ENCODE measurements at places on chromosomes 1 and 21.

- DNase-seq = no peak
Observed at GRCh38 chr1:3814771-3815561, 18.7 kb upstream of the LRRC47 start.

- no peak for DNase-seq
Observed at GRCh38 chr1:77100875-77101274, 118.4 kb downstream of the PIGK start.

GRCh38 chr1:95537176-95537575 lies 303.2 kb downstream of the RWDD3 start:
- DNase-seq = no peak

DNA sequence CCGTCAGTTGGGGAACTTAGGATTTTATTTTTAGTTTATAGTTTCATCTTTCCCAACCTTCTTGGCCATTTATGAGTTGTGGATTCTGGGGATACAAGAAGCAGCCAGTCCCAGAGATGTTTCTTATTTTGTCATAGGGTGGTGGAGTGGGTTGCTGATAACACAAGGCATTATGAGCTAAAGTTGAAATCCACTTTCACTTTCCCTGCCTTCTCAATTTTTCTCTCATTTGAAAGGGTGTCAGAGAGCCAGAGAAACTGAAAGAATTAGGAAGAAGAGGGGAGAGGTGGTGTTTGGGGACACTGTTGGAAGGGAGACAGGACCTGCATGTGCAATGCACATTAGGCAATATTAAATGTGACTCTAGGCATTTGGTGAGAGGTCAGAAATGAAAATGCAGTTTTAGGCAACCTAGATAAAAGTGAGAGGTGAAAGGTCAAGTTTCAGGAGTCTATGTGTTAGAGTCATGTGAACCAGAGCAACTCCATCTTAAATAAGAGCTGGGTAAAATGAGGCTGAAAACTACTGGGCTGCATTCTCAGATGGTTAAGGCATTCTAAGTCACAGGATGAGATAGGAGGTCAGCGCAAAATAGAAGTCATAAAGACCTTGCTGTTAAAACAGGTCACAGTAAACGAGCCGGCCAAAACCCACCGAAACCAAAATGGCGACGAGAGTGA lies 71.1 kb upstream of the F3 start:
- no peak for DNase-seq

- DNase-seq = no peak
Observed at GRCh38 chr1:3683992-3684391, 31.7 kb downstream of the TP73 start.

- DNase-seq = no peak
Observed at GRCh38 chr1:204413170-204413535, 1.5 kb upstream of the PPP1R15B start.

DNA sequence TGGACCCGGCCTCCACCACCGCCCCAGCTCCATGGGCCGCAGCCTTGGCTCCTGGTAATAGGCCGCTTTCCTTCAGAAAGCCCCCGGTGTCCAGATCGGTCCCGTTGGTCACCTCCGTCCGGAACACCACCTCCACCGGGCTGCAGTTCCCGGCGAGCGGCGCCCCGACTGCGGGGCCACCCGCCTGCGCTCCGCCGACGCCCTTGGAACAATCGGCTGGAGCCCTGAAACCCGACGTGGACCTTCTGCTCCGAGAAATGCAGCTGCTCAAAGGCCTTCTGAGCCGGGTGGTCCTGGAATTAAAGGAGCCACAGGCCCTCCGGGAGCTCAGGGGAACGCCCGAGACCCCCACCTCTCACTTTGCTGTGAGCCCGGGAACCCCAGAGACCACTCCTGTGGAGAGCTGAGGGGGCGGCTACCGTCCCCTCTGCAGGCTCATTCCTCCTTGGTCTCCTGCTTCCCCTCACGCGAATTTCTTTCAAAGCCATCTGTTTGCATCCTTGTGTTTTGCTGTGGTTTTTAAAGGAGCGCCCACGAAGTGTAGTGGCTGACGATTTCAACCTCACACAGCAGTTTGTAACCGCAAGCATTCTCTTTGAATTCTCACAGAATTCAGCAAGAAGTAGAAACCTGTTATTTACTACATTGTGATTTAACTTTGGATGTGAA lies 6.0 kb downstream of the FCRLB start:
- DNase-seq = no peak

DNA sequence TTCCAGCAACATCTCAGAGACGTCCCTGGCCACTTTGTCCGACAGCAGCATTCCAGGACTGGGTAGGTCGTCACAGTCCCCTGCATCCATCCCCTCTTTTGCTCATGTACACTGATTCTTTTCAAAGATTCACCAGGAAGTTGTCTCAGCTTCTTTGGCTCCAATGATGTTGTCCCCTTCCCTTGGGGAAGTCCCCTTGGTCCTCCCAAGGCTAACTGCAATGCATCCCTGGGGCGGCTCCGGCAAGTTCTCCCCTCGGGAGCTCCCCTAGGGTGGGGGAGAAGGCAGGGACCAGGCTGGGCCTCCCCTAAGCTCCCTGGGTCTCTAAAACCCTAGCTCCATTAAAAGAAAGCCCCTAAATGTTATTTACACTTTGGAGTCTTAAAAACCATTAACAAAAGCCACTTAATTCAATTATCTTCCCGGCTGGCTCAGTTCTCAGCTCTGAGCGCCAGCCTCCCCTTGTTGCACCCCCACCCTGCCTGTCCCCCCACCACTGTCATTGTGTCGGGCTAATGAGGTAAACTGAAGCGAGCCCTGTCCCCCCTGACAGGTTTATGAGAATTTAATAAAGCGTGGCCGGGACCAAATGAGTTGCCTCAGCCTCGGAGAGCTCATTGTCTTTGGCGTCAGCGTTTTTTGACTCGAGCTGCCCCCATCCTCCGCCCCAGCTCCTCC lies 25.3 kb downstream of the KNCN start:
- DNase-seq = no peak

- DNase-seq = no peak
Observed at GRCh38 chr1:199322278-199322677, 683.4 kb downstream of the PTPRC start.

GRCh38 chr1:224732377-224733026 lies 116.4 kb downstream of the CNIH3 start:
- DNase-seq = no peak

GRCh38 chr1:232611834-232612233 lies 18.1 kb downstream of the SIPA1L2 start:
- DNase-seq = no peak

GRCh38 chr21:44365967-44366585 lies 12.7 kb downstream of the TRPM2 start:
- no peak for DNase-seq

GRCh38 chr21:15870819-15871218 lies 141.0 kb downstream of the USP25 start:
- DNase-seq = no peak

GRCh38 chr1:214658785-214659184 lies 55.8 kb downstream of the CENPF start:
- peak; percentile 26 for DNase-seq

GRCh38 chr1:65773391-65774123 lies 19.1 kb upstream of the PDE4B start:
- no peak for DNase-seq

DNA sequence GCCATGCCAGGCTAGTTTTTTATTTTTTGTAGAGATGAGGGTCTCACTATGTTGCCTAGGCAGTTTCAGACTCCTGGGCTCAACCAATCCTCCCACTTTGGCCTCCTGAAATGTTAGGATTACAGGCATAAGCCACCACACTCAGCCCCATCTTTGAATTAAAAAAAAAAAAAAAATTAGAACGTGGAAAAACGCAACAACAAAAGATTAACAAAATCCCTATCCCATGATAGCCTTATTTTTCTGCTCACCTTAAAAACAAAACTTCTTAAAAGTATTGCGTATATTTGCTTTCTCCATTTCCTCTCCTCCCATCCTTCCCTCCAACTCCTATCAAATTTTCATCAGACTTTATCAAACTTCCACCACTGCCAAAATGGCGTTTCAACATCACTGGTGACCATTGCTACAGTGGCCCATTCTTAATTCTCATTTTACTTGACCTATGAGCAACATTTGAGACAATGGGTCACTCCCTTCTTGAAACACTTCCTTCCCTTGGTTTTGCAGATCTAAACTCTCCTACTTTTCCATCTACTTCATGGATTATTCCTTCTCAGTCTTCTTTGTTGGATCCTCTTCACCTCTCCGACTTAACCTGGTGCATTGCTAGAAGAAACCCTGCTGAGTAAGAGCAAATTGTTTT lies 579 bp upstream of the ZNF684 start:
- no peak for DNase-seq

DNA sequence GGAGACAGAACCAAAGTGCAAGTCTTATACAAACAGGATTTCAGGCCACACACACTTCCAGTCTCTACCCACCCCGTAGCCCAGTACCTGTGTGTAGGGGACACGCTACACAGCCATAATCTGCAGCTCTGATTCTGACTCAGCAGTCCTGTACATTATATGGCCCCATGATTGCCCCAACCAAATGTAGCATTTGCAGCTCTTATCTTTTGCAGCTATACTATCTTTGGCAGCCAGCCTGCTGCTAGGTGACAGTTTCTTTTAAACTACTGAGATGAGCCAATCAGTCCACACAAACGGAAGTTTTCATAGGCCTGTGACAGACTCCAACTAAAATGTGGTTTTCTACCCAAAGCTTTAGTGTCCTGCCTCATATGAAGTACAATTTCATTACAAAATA lies 259.6 kb upstream of the ST6GALNAC5 start:
- no peak for DNase-seq

- peak; percentile 78 for DNase-seq
Observed at GRCh38 chr1:1122078-1122811, 6.4 kb upstream of the C1orf159 start.

DNA sequence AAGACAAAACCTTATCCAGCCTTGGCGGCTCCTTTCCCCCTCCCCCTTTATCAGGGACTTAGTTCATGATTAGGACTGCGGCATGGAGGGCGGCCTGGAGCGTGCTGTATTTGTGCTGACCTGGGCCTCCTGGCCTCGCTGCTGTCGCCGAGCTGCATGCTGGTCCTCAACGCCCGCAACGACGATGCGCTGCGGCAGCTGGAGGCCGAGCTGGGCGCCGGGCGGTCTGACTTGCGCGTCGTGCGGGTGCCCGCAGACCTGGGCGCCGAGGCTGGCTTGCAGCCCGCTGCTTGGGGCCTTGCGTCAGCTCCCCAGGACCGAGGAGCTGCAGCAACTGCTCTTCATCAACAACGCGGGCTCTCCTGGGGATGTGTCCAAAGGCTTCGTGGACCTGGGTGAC lies 70.9 kb downstream of the TM2D1 start:
- no peak for DNase-seq

DNA sequence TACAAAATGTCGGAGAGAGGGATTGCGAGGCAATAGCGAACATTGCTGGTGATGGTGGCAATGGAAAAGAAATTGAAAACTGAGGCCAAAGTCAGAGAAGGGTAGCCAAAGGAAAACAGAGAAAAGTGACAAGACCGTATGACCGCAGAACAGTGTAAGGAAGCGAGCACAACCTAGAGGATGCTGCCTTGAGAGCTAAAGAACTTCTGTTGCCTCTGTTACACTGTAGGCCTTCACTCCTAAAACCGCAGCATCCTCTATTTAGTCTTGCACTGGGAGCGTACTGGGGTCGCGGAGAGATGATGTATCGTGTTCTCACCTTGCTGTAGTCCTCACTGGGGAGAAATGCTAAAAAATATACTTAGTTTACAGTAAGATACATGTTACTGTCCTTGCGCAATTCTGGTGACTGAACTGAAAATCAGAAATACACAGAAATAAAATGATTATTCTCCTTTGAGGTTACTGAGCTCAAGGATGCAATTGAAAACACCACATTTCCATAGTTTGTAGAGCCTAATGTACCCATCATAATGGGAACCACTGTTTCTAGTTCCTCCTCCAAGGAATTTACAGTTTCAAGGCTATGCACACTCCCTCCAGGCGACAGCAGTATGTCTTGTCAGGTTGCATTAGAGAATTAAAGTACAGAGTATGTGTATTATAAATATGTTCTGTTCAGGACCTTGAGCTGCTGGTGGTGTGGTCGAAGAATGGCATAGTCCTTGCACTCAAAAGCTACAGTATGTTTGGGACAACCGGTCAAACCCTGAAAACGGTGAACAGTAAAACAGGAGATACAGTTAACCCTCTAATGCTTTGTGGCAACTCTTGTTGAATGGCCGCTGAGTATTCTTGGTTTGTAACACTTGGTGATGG lies 1.3 kb downstream of the NEK7 start:
- no peak for DNase-seq

DNA sequence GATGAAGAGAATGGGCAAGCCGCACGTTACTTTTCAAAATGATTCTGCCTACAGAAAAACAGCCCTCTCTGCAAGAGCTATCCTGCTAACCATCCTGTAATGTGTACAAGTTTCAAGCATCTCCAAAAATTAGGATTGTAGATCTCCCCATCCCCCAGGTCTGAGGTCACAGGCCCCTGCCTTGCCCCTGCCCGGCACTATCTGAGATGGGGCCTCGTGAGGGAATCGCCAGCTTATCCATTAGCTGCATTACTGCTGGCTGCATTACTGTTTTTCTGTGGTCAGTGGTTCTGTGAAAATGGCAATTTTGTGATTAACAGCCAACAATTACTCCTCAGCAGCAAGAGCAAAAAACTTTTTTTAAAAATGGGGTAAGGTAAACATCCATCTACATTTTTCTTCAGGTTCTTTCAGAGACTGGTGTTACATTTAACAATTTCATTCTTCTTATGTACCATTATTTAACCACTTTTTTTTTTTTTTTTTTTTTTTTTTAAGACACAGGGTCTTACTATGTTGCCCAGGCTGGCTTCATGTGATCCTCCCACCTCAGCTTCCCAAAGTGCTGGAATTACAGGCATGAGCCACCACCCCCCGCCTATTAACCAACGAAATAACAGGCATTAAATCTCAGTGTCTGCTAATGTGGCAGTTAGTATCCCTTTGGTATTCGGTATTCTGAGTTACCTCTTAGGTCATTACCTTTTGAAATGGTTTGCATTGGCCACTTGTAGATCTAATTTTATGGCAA lies 83.8 kb downstream of the MRPL37 start:
- DNase-seq = no peak

DNA sequence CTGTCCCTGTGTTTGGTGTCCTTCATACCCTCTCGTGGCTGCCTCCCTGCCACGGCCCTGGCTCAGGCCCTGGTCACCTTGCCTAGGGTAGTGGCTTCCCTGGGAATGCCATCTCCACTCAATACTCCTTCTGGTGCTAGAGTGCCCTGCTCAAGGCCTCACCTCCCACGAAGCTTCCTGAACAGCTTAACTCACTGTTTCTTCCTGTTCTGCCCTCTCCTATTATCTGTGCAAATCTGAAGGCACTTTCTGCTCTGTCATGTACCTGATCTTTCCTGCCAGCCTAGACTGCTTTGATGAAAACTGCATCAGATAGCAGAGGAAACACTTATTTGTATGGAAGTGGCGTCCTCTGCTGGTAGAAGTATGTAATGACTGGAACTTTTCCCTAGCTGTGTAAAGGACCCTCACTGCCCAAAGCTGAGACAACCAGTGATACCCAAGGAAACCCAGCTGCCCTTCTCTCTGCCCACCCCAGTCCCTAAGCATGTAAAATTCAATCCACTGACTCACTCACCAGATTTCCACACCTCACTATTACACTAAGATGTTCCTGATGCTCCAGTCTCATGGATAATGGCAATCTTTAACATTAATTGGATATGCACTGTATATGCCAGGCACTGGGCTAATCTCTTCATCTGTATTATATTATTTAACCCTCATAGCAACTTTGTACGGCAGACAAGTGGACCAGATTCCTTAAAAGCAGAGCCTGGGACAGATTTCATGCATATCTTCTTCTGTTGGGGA lies 36.2 kb upstream of the BTG2 start:
- DNase-seq = peak; percentile 50

GRCh38 chr1:27868556-27868931 lies 3.8 kb upstream of the THEMIS2 start:
- DNase-seq = no peak

- DNase-seq = no peak
Observed at GRCh38 chr1:62676611-62677356, 11.4 kb downstream of the DOCK7 start.

Data from thyroid gland (tissue), 4 donors.